ENCODE measurements at places on chromosomes 3 and 15.

- DNase-seq = no peak
Measured at GRCh38 chr3:146772211-146772743, 167.1 kb upstream of the PLSCR5 start.

DNA sequence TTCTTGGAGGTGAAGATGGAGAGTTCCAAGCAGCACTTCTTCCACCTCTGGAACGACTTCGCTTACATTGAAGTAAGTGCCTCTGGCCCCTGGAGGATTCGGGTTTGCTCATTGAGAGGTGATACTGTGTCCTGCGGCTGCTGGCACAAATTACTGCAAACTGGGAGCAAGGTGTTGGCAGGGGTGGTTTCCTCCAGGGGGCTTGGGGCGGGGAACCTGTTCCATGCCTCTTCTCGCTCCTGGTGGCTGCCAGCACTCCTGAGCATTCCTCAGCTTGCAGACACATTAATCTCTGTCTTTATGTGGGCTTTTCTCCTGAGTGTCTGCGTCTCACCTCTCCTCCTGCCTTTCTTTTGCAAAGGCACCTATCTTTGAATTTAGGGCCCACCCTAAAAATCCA, 47.4 kb downstream of the MESD start:
- DNase-seq = no peak

DNA sequence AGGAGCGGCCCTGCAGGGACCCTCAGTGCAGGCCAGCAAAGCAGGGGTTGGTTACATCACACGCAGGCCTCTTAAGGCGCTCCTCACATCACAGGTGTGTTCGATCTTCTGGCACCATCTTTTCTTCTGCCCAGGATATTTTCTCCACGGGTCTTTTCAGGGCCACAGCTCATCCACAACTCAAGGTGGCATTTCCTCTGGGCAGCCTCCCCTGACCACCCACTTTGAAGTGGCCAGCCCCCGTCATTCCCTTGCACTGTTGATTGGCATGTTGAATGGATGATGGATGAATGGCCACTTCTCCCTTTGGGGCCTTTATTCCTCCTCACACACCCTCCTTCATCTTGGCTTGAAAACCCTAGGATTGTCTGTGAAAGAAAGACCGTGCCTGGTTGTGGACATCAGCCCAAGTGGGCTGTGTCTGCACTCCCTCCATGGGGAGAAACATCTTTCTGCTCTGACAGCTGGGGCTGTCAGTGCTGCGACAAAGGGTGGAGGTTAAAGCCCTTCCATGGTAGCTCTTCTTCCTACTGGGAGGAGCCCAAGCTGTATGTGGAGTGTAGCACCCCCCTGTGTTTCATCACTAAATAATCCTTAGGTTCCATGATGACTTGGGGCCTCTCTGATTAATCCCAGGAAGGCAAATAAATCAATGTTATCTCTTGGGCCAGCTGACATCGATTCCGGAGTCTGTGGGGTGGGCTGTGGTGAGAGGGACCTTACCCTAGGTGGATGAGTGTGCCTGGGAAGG, 102.5 kb downstream of the EPHB1 start:
- no peak for DNase-seq

GRCh38 chr3:14147066-14147435, 22.2 kb downstream of the TMEM43 start:
- DNase-seq = no peak

DNA sequence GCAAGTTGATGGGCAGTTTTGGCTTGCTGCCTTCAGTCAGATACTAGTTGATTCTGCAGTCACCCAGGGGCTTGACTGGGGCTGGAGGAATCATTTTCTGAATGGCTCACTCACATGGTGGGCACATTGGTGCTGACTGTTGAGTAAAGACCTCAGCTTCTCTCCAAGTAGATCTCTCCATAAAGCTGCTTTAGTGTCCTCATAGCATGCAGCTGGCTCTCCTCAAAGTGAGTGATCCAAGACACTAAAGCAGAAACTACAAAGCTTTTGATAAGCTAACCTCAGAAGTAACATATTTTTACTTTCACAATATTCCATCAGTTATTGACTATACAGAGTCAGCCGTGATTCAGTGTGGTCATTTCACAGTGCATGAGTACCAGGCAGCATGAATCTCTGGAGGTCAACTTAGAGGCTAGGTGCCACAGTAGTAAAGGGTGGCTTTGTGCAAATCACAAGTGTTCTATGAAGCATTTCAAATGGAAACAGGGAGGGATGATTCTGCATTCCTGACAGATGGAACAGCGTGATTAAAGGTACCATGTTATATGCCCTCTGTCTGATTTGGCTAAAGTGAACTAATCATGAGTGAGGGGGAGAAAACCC, 24.3 kb upstream of the ATP8B4 start:
- no peak for DNase-seq

DNA sequence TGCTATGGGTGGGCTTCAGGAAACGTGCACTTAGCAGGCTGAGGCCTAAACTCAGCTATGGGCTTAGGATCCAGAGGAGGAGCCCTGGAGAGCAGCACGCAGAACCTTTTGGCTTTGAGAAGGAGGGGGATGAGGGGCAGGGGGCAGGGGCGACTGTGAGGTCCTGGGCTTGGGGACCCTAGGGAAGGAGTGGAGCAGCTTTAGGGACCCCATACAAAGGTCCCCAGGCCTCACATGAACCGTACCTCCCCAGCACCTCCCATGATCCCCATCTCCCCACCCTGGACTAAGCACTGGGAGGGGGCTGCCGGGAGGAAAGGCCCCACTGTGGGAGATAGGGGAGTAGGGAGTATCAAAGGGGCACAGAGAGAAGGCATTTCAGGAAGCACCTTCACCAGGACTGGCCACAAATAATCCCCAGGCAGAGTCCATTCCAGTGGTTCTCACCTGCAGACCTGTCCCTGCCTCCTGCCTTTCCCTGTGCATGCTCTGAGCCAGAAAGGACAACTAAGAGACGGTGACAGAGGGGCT, 62.0 kb upstream of the KLF13 start:
- DNase-seq = no peak

DNA sequence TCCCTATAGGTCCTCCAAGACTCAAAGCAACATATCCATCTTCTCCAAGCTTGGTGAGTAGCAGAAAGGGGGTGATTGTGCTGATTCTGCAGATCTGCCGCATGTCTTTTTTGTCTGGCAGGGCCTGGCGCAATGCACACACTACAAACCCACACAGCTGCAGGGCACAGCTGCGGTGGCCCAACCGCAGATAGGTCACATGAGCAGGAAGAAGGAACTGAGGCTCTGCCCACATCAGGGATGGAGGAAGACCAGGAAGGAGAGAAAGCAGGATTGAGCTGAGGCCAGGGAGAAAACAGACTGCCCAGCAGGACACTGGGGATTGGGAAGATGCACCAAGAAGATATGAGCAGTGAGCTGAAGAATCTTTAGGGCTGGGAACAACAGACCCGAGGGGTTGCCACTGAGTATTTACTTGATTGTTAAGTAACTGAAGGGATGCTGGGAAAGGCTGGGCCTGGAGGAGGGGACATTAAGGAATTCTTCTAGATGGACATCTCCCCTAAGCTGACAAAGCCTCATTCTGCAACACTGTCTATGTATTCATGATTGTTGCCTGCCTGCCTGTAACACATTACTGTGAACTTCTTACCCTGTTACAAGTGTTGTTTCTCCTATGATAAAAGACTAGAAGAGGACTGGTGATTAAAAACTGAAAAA, 126.7 kb downstream of the MYLK start:
- DNase-seq = peak; percentile 23

- DNase-seq = no peak
Measured at GRCh38 chr3:22475665-22476240, 724.7 kb upstream of the ZNF385D start.

DNA sequence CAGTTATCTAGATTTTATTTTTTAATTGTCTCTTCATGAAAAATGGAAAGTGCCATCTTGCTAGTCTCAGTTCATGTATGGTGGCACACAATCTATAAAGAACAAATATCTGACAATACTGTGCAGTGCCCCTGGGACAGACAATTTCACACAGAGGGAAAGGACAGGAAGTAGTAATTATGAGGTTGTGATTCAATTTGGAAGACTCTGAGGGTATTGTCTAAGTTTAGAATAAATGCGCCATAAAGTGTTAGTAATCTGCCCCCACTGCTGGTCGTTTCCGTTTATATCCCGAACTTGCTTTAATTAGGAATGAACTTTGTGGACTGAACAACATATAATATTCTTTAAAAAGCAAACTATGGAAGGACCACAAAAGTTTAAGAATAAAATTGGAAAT, 196.4 kb upstream of the SLC24A5 start:
- no peak for DNase-seq

DNA sequence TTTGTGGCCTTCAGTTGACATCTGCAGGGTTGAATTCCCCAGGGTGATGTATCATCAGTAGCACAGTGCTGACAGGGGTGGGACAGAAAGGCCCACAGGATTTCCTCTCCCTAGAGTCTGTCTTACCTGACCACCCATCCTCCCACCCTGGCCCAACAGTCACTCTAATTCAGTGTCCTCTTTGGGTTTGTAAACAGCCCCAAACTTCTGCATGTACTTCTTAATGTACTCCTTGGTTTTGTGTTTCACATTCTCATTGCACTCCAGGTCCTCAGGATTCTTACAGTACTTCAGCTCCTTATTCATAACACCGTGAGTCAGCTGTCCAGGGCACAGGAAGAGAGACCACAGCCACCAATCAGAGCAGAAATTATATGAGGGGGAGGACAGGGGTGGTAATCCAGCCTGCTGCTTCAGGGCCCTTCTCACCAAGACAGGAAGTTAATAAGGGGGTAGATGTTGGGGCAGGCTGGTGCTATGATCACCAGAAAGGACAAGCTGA, 37.5 kb downstream of the NBEAL2 start:
- DNase-seq = no peak
